ENCODE measurements at places on chromosomes 1 and 21.

DNA sequence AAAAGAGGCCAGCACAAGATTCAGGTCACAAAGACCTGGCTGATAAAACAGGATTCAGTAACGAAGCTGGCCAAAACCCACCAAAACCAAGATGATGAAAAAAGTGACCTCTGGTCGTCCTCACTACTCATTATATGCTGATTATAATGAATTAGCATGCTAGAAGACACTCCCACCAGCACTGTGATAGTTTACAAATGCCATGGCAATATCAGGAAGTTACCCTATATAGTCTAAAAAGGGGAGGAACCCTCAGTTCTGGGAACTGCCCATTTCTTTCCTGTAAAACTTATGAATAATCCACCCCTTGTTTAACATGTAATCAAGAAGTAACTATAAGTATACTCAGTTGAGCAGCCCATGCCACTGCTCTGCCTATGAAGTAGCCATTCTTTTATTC is 26.0 kb upstream of the FMO2 start:
- no peak for DNase-seq

DNA sequence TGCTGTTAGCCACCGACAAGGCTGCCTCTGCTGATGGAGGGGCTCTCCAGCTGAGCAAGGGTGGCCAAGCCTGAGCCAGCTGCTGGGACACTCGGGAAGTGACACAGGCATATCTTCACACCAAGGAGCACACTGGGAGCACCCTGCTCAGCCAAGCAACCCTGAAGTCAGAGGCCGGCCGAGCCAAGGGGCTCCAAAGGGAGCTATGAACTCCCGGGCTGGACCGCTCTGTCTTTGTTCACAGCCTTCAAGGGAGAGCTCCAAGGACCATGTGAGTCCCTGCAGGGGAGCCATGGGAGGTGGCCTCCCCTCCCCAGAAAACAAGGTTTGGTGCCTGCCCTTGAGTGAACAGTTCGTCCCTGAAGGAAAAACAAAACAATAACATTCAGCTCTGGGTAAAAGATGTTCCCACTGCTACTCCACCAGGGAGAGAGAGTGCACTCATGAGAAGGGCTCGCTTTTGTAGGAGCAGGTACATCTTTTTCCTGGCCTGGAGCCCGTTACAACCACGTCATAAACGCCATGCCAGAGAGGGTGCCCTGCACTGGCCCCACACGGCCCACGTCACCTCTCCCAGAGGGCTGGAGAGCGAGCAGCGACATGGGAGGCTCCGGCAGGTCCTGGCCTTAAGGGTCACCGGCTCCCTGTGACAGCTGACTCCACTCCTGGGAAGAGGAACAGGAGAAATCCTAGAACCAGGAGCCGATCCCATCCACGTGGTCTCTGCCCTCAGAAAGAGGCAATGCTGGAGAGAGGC is 56.3 kb upstream of the SLC25A33 start:
- no peak for DNase-seq

DNA sequence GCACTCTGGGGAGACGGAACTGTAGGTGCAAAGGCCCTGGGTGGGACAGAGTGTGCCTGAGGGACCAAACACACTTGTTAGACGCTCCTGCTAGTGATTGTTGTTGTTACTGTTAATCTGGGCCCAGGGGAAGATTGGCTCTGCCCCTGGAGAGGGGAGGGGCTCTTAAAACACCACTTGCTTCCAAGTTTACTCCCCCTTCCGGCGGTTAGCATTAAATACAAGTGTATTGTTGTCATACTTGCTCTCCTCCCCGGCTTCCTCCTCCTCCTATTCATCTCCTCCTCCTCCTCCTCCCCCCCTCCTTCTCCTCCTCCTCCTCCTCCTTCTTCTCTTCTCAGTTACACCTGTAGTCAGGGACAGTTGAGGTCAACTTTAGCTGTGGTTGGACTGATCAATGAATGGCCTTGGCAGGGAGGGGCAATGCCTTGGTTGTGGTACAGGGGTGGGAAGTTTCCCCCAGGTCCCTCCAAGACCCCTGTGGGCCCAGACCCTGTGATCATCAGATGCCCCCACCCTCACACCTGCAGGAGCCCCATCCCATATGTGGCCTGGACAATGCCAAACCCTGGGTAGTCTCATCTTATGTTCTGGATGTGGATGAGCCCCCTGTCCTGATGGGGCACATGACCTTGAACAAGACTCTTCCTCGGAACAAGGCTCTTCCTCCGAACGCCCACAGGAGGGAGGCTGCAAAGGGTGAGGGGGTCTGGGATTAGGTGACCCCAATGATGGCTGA is 217.3 kb downstream of the PTPRU start:
- DNase-seq, result no peak

GRCh38 chr1:223258751-223259198 is 105.2 kb downstream of the SUSD4 start:
- DNase-seq, result no peak

GRCh38 chr1:201137579-201138310 is 10.8 kb upstream of the ASCL5 start:
- DNase-seq, result no peak
